ENCODE measurements at places on chromosomes 7 and 10.
A peak's percentile ranks its signal among the peaks of the same experiment; 100 is the strongest.

DNA sequence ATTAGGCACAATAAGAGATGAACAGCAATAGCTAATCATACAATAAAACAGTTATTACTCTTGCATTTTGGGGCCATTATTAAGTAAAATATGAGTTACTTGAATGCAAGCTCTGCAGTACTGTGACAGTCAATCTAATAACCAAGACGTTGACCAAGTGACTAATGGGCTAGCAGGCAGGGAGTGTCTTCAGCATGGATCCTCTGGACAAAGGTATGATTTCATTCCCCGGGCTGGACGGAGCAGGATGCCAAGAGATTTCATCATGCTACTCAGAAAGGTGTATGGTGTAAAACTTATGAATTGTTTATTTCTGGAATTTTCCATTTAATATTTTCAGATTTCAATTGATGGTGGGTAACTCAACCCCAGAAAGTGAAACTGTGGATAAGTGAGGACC is 80.9 kb downstream of the SHH start:
- peak; percentile 46 for DNase-seq

GRCh38 chr10:86265895-86266259 is 100.7 kb downstream of the GRID1 start:
- no peak for DNase-seq

DNA sequence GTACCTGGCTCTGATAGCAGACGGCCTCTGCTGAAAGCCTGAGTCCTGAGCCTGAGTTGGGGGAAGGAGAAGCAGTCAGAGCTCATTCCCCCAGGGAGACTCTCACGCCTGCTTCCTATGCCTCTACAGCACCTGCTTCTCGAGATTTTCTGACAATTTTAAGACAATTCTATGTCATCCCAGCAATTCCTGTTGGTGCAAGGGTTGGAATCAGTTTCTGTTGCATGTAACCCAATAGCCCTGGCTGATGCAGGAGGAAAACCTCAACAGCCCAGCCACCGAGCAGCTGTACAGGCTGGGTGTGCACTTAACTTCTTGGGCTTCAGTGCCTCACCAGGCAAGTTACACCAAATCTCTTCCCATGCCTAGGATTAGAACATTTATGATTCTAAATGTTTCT is 134.7 kb downstream of the GLI3 start:
- no peak for DNase-seq

DNA sequence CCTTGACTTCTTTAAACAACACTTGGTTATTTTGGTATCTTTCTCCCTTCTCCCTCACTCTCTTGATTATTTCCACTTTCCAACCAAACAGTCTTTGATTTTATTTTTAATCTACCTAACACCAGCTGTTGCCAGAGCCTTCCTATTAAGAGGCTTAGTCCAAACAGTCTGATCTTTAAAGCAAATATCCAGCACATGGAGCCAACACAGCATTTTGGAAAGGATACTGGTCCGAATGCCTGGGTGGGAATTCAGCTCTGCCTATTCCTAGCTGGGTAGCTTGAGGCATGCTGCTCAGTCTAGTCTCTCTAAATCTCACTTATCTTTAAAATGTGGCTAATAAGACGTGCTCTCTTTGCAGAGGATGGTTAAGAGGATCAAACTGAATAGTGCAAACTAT is 129.3 kb downstream of the NRCAM start:
- DNase-seq, result no peak

DNA sequence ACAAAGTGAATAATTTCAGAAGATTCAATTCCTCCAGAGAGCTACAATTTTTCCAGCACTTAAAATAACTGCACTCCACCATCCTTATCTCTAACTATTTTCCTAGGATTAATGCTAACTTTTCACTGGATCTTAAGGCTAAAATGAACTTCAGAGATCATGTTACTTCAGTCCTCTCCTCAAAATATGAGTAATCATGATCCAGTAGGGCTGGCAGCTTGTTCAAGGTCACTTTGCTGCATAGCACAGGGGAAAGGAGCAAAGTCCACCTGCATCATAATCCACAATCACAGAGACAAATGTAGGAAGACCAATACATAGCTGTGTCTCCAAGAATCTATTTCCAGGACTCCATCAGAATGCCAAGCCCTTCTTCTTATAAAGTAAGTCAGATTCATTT is 150.3 kb downstream of the LRRTM3 start:
- peak; percentile 29 for DNase-seq

- DNase-seq, result no peak
These were observed 736.4 kb upstream of the PHF14 start for GRCh38 chr7:10237306-10237705.

GRCh38 chr7:23893942-23894891 is 184.2 kb downstream of the STK31 start:
- DNase-seq, result peak; percentile 95

GRCh38 chr10:127578259-127578960 is 29.3 kb downstream of the NPS start:
- no peak for DNase-seq

DNA sequence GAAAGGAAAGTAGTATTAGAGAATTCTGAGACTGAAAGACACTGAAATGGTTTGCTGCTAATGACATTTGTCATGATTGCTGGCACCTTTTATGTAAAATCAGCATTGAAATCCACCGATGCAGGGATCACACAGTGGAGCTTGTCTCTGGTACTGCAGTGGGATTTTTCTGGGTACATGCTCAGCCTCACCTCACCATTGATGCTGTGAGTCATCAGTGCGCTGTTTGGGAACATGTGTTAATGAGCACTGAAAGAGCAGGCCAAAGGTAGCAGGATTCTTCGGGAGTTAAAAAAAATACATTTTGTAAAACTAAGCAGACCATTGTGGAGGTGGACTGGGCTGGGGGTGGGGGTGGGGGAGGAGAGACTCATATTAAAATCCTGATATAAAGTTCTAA is 174.9 kb downstream of the CREB5 start:
- DNase-seq, result peak; percentile 19

GRCh38 chr10:80996615-80997193 is 459.0 kb downstream of the SH2D4B start:
- no peak for DNase-seq

DNA sequence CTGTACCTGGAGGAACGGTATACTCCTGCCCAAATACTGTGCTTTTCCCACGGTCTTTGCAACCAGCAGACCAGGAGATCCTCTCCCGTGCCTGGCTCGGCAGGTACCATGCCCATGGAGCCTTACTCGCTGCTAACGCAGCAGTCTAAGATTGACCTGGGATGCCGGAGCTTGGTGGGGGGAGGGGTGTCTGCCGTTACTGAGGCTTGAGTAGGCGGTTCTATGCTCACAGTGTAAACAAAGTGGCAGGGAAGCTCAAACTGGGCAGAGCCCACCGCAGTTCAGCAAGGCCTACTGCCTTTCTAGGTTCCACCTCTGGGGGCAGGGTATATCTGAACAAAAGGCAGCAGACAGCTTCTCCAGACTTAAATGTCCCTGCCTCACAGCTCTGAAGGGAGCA is 22.7 kb downstream of the VPS41 start:
- no peak for DNase-seq

DNA sequence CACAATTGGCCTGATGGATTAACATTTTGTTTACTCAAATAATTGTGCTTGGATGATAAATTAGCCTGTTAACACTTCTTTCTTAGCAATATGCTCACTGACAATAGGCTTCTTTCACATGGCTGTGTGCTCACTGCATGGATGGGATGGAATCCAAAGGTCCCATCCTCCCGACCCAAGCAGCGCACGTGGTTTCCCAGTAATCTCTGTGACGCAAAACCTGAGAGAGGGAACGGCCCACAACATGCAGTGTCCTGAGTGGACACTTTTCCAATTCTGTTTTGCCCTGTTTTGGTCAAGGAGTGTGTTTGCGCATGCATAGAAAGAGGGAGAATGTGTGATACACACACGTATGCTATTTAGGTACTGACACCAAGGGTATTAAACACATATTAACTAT is 42.1 kb upstream of the RASGEF1A start:
- no peak for DNase-seq

DNA sequence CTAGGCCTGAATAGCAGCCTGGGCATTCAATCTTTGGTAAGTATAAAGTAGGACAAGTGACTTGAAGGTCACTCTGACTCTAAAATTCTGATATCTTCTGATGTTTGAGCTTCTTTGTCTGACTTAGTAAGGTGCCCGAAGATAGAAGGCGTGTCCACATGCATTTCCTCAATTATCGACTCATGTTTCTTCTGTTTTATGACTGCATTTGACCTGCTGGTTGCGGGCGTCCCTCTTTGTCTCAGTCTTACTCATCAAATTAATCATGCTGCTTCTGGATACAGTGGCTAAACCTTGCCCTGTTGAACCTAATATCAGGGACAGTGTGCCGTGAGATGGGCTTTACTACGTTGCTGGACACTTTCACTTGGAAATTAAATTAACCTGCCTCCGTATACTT is 534.1 kb downstream of the SDK1 start:
- no peak for DNase-seq

- DNase-seq, result peak; percentile 55
These were observed 94.7 kb downstream of the WDR11 start for GRCh38 chr10:120945801-120946302.

DNA sequence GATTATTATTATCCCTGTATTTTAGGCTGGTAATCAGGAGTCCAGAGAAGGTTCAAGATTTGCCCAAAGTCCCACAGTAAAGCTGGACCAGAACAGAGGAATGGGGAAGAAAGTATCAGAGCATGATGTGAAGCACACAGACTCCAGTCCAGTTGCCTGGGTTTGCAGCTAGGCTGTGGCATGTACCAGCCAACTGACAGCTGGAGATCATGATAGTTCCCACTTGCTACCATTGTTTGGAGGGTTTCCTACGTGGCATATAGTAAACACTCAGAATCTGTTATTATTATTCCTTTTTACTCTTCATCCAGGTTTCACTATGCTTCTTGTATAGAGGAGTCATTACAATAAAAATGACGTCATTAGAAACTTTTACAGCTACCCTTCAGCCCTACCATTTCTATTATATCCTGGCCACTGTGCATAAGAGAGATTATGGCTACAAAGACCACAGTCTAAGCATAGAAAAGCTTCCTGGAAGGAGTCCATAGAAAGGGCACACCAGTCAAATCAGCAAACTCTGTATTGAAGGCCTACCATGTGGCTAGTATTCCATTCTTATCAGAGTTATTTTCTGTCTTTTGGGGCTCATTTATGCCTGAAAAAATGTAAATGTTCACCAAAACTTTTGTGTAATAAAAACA is 66.6 kb downstream of the MTPN start:
- no peak for DNase-seq

- DNase-seq, result no peak
These were observed 3.9 kb downstream of the MDH2 start for GRCh38 chr7:76051840-76052239.

- DNase-seq, result no peak
These were observed 259.8 kb upstream of the AOAH start for GRCh38 chr7:36984041-36984521.
